Effector memory CD4-positive, alpha-beta T cell (primary cell): ENCODE measurements at places on chromosomes 1 and 21.
A peak's percentile ranks its signal among the peaks of the same experiment; 100 is the strongest.

DNA sequence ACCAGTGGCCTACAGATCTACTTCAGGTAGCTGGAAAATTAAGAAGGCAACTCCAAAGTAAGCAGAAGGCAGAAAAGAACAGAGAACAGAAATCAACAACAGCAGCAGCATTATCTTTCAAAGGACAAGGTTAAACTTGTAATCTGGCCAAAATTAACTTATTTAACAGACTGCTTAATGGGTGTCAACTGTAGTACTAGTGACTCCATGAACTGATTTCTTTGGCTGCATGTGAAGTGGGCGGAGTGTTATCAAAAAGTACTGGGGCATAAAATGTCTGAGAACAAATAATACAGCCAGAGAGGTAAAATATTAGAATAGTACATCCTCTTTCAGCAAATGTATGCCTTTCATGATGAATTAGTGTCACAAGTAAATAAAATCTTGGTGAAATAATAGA, 24.6 kb upstream of the NADK start:
- H3K27me3 ChIP-seq = no peaks in the 10 kb centered on the region
- H3K4me1 ChIP-seq = no peaks in the 10 kb centered on the region
- H3K27ac ChIP-seq = no peak overlapping the region

DNA sequence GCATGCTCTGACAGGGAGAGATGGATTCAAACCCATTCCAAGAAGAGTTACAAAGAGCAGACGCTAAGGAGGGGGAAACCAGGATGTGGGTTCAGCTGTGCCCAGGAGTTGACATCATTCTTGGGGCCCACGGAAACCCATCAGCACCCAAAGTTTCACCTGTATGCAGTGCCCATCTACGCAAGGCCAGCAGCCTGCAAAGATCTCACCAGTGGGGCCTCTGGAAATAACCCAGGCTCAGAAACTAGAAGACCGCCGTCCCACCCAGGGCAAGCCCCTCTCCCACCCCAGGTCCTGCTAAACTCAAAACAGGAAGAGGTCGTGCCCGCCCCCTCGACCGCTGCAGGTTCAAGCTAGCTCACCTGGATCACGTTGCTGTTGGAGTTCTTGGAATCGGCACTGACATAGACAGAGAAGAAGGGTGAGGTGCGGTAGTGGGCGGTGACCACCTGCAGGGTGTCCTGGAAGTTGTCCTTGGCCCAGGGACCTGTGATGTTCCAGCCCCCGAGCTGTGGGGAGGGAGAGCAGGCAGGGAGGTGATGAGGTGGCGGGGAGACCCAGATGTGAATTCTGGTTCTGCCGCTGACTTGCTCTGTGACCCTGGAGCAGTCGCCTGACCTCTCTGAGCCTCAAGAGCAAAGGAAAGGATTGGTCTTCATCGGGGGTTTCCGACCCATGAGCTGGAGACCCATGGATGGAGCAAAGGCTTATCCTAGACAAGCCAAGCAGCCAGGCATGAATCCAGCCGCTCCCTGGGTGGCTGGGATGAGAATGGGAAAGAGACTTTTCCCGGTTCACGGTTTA, 31.7 kb downstream of the ECE1 start:
- DNase-seq = no peak
- peaks cover 24% of the 10 kb centered on the region for H3K4me1 ChIP-seq
- no peak overlapping the region for H3K4me3 ChIP-seq
- H3K27ac ChIP-seq = peak overlapping the region; percentile 29

DNA sequence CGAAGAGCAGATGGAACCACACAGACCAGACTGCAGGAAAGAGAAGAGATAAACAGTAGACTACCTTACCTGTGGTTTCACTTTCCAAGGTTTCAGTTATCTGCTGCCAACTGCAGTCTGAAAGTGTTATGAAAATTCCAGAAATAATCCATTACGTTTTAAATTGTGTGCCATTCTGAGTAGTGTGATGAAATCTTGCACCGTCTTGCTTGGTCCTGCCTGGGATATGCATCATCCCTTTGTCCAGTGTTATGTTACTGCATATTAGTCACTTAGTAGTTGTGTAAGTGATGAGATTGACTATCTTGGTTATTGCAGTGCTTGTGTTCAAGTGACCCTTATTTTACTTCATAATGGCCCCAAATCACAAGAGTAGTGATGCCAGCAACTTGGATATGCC, 33.9 kb downstream of the DNAJC6 start:
- H3K4me3 ChIP-seq = no peak overlapping the region
- H3K4me1 ChIP-seq = no peaks in the 10 kb centered on the region
- H3K27me3 ChIP-seq = no peaks in the 10 kb centered on the region

DNA sequence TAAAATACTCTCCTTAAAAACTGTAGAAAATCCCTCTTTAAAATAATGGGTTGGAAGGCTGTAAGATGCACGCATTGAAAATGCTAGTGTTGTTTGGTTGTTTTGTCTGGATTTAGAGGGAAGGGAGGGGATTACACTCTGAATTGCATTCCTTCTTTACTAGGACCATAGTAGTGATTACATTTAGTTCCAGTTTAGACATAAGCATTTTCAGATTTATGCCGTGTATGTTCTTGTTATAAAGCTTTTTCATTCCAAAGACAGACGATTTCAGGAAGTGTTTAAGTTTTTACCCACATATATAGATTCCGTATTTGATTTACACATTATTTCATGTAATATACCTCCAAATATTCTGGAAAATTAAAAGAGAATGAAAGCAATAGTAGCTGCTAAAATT, 538.4 kb downstream of the PTPRC start:
- H3K36me3 ChIP-seq = no peaks in the 10 kb centered on the region
- H3K27me3 ChIP-seq = no peaks in the 10 kb centered on the region
- H3K27ac ChIP-seq = no peak overlapping the region
- no peak overlapping the region for H3K4me3 ChIP-seq
- peaks cover 15% of the 10 kb centered on the region for H3K4me1 ChIP-seq
- no peak for DNase-seq

- H3K4me3 ChIP-seq = no peak overlapping the region
- no peaks in the 10 kb centered on the region for H3K36me3 ChIP-seq
- no peaks in the 10 kb centered on the region for H3K27me3 ChIP-seq
Observed at GRCh38 chr1:32997381-32997891, 32.8 kb upstream of the RNF19B start.

GRCh38 chr1:199691540-199691939, 336.0 kb upstream of the NR5A2 start:
- H3K4me3 ChIP-seq = no peak overlapping the region
- no peaks in the 10 kb centered on the region for H3K27me3 ChIP-seq
- no peak overlapping the region for H3K27ac ChIP-seq

DNA sequence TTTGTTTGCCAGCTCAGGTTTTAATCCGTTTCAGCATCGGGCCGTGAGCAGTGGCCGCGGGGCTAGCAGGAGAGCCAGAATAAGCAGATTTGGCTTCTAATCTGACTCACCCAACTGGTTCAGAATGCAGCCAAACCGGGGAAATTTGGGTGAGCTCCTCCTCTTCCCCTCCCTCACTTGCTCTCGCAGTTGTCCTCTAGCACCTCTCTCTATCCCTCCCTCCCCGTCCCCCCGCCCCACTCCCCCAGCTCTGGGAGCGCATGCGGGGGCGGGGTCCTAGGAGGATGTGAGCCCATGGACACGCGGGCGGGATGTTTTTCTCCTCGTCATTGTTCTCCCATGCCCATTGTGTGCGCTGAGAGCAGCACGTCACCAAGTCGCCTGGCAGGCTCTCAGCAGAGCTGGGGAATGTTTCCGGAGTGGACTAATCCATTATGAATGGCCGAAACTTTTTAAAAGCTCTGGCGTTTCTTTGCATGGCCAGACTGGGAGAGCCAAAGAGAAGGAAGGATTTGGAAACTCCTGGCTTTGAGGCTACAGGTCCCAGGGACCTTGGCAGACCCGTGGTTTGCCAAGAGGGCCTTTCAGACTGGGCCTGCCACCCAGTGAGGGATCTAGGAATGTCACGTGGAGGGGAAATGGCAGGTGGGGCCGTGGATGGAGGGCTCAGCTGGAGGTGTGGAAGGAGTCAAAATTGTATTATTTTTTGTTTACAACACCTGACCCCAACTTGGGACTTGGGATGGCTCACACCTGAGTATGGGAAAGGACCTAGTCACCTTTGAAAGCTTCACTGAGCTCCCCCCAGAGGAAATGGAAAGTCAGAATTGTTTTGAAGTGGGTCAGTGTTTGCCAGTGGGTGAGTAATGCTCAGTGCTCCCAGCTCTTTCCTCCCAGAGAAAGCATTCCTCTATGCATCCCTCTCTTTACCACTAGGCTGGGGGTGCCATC, 39.2 kb downstream of the CDK18 start:
- no peaks in the 10 kb centered on the region for H3K36me3 ChIP-seq
- peaks cover 2% of the 10 kb centered on the region for H3K4me1 ChIP-seq
- no peak overlapping the region for H3K27ac ChIP-seq
- no peak for DNase-seq
- peaks cover 10% of the 10 kb centered on the region for H3K27me3 ChIP-seq
- no peak overlapping the region for H3K4me3 ChIP-seq

DNA sequence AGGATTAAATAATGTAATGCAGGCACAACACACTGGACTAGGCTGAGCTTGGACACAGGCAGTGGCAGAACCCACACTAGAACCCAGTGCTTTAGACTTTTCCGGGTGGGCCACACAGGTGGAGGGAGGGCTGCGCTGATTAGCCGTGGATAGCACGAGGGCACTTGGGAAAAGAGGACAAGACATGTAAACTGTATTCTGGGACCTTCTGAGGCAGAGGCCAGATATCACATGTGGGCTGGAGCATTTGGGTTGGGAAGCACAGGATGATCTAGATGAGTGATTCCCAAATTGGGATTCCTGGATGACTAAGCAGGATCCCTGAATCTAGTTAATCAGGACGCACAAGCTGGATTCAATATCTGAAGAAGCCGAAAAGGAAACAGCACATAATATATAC, 20.3 kb upstream of the A3GALT2 start:
- no peak overlapping the region for H3K4me3 ChIP-seq
- H3K27ac ChIP-seq = no peak overlapping the region
- peaks cover 4% of the 10 kb centered on the region for H3K4me1 ChIP-seq
- no peaks in the 10 kb centered on the region for H3K27me3 ChIP-seq
- no peak for DNase-seq

GRCh38 chr1:234918961-234919761, 209.5 kb downstream of the TOMM20 start:
- no peaks in the 10 kb centered on the region for H3K4me1 ChIP-seq
- H3K4me3 ChIP-seq = no peak overlapping the region
- H3K27ac ChIP-seq = no peak overlapping the region
- H3K27me3 ChIP-seq = no peaks in the 10 kb centered on the region
- H3K36me3 ChIP-seq = no peaks in the 10 kb centered on the region

- no peaks in the 10 kb centered on the region for H3K36me3 ChIP-seq
- no peak for DNase-seq
- no peaks in the 10 kb centered on the region for H3K27me3 ChIP-seq
- H3K4me3 ChIP-seq = no peak overlapping the region
Observed at GRCh38 chr1:27361044-27361402, 5.7 kb downstream of the MAP3K6 start.

- H3K4me1 ChIP-seq = peaks cover 1% of the 10 kb centered on the region
- no peaks in the 10 kb centered on the region for H3K27me3 ChIP-seq
- DNase-seq = no peak
- H3K27ac ChIP-seq = no peak overlapping the region
- no peaks in the 10 kb centered on the region for H3K36me3 ChIP-seq
Observed at GRCh38 chr21:42490720-42491119, 5.3 kb downstream of the RSPH1 start.

GRCh38 chr1:10429868-10430215, 391 bp upstream of the CENPS start:
- peaks cover 9% of the 10 kb centered on the region for H3K4me1 ChIP-seq
- H3K27me3 ChIP-seq = no peaks in the 10 kb centered on the region
- no peak for DNase-seq
- H3K4me3 ChIP-seq = peak overlapping the region; percentile 81

DNA sequence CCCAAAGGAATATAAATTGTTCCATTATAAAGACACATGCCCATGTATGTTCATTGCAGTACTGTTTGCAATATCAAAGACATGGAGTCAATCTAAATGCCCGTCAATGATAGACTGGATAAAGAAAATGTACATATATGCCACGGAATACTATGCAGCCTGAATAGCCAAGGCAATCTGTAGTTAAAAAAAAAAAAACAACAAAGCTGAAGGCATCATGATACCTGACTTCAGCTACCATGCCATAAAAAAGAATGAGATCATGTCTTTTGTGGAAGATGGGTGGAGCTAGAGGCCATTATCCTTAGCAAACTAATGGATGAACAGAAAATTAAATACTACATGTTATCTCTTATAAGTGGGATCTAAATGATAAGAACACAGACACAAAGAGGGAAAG, 36.0 kb downstream of the GPR88 start:
- no peaks in the 10 kb centered on the region for H3K4me1 ChIP-seq
- no peaks in the 10 kb centered on the region for H3K27me3 ChIP-seq
- no peak overlapping the region for H3K4me3 ChIP-seq
- H3K36me3 ChIP-seq = no peaks in the 10 kb centered on the region
- no peak overlapping the region for H3K27ac ChIP-seq

DNA sequence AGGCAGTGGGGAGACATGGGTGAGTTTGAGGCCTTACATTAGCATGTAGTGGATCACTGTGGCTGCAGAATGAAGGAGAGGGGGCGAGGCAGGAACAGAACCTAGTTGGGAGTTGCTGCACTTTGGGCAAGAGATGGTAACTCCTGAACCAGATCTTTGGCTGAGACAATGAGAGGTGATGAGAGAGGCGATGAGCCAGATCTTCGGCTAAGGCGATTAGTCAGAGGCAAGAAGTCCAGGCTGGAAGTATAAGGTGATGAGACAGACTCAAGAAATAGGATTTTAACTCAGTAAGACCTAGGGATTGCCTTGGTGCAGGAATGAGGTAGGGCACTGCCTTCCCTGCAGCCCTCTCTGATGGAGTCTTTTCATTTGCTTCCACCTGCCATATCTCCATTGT, 9.1 kb upstream of the ARTN start:
- no peak for DNase-seq
- no peak overlapping the region for H3K27ac ChIP-seq
- H3K36me3 ChIP-seq = peaks cover 3% of the 10 kb centered on the region
- H3K4me1 ChIP-seq = no peaks in the 10 kb centered on the region
- no peak overlapping the region for H3K4me3 ChIP-seq
- no peaks in the 10 kb centered on the region for H3K27me3 ChIP-seq

GRCh38 chr1:198771563-198772153, 132.8 kb downstream of the PTPRC start:
- no peaks in the 10 kb centered on the region for H3K4me1 ChIP-seq
- no peaks in the 10 kb centered on the region for H3K27me3 ChIP-seq
- no peak overlapping the region for H3K27ac ChIP-seq
- H3K4me3 ChIP-seq = no peak overlapping the region
